ENCODE measurements at places on chromosomes 6 and 20.

GRCh38 chr6:21468461-21468860, 125.1 kb upstream of the SOX4 start:
- DNase-seq = no peak

DNA sequence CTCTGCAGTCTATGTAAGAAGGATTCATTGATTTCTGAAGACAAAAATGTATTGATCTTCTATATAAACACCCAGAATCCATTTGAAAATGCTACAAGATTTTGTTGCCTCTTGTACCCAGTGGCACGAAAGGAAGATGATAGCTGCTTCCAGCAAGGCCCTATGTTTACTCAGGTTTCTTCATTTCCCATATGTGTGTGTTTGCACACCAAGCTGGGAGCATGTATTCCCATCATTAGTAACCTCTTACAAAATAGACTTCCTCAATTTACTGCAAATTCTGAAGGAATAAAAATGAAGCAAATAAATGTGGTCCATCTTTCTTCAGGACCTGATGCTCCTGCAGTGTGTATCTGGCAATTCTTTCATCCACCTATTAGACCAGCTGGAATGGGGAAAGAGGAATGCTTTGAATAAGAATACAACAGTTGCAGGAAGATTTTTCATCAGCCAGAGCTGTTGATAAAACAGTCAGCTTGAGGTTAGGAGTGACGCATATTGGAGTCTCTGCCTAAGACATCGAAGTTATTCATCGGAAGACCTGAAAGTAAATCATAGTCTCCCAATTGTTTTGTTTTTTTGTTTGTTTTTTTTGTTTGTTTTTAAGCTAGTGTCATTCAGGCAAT, 132.3 kb downstream of the PDE7B start:
- no peak for DNase-seq

- DNase-seq = no peak
These were observed 103.2 kb downstream of the ARMC2 start for GRCh38 chr6:108951351-108951953.

DNA sequence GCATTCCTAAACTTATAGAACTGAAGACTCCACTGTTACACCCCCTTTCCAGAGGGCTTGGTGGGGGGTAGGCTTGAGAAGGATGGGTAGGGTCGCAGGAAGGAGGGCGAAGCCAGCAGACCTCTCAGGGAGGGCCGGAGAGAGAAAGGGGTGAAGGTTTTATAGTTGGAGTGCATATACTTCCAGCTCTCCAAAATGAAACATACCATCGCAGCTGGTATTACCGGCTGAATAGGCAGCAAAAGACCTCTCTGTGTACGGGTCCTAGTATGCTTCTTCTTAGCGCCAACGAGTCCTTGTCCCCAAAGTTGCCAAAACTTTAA, 1.0 kb upstream of the VGLL2 start:
- no peak for DNase-seq

GRCh38 chr6:3506200-3506599, 49.4 kb upstream of the SLC22A23 start:
- no peak for DNase-seq

- DNase-seq = no peak
These were observed 352.7 kb downstream of the SMOC2 start for GRCh38 chr6:168793649-168794048.

GRCh38 chr20:10667560-10668167, 6.1 kb downstream of the JAG1 start:
- no peak for DNase-seq

DNA sequence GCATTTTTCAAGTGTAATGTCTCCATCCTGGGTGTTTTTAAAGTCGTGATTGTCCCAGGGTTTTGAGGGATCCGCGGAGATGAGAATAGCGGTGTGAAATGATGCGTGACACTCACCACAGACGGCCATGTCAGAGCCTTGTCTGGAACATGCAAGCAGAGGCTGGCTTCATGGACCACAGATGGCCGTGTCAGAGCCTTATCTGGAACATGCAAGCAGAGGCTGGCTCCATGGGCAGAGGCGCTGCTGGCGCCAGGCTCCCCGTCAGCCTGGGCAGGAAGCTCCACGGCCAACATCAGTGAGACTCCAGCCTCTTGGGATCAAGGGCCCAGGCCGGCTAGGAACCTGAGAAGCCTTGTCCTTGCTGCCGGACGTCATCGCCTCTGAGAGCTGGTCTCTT, 7.7 kb upstream of the MRGBP start:
- DNase-seq = no peak

- no peak for DNase-seq
These were observed 175.6 kb downstream of the DTNBP1 start for GRCh38 chr6:15487262-15487661.

GRCh38 chr20:46108435-46108841, 9.7 kb upstream of the CD40 start:
- DNase-seq = no peak

GRCh38 chr6:15088904-15089568, 156.8 kb upstream of the JARID2 start:
- DNase-seq = no peak

GRCh38 chr6:44225579-44226325, 2.4 kb downstream of the SLC29A1 start:
- no peak for DNase-seq

GRCh38 chr6:53862662-53863462, 68.1 kb downstream of the LRRC1 start:
- no peak for DNase-seq

- no peak for DNase-seq
These were observed 89.2 kb upstream of the EXOC2 start for GRCh38 chr6:782141-782540.

- no peak for DNase-seq
These were observed 10.1 kb upstream of the LRFN2 start for GRCh38 chr6:40597301-40597700.

DNA sequence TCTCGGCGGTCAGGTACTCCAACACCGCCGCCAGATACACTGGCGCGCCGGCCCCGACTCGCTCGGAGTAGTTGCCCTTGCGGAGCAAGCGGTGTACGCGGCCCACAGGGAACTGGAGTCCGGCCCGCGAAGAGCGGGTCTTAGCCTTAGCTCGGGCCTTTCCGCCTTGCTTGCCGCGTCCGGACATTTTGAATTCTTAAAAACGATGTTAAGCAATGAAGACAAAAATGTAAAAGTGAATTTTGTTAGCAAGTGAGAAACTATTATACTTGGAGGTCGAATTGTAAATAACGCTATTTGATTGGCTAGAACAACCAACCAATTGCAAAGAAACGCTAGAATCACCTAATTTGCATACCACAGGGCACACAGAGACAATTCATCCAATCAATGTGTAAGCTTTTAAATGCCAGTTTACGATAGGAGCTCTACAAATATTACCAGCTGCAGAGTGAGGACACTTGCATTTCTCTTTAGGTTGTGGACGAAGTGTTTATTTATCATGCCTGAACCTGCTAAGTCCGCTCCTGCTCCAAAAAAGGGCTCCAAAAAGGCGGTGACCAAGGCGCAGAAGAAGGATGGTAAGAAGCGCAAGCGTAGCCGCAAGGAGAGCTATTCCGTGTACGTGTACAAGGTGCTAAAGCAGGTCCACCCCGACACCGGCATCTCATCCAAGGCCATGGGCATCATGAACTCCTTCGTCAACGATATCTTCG, 112.0 kb downstream of the HFE start:
- no peak for DNase-seq

DNA sequence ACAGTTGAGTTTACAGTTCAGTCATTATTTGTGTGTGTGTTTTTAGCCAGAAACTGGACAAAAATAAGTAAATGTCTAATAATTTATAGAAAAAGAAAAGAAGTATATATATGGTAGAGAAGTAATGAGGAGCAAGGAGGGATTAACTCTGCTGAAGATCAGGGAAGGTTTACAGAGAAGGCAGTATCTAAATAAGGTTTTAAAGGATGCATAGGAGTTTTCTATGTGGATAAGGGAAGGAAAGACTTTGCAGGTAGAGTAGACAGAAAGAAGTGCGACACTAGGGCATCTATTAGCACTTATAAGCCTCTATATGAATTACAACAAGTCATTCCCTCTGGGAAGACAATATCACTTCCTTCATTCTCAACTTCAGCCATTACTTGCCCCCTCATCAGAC, 34.3 kb downstream of the ISM1 start:
- no peak for DNase-seq

DNA sequence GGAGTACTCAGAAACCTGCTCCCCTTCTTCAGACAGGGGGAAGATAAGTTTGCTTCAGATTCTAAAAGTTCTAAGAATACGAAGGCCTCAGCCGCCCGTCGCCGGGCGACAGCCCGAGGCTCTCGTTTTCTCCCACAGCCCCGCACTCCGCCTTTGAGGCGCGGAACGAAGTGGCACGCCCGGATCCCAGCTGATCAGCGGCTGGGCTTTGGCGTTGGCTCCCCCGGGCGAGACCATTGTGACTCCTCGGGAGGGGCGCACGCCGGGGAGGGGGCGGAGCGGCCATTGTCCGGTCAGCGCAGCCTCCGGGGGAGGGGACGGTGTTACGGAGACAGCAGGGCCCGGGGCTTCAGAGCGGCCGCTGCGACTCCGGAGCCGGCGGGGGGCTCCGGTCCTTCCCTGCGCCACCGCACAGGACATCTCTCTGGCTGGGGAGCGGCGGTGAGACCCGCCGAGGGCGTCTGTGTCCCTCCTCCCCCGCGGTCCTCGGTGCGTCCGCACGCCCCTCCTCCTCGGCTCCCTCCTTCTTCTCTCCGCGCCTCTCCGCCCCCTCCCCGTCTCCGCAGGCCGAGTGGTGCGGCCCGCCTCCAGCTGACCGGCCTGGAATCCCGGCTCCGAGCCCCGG, at the start of gene ZFAND3:
ZFAND3 (plus strand) TSS at position 551 of the 625 bp plus-strand sequence. CDS start 219 bp downstream, outside the sequence.
- peak; percentile 86 for DNase-seq

DNA sequence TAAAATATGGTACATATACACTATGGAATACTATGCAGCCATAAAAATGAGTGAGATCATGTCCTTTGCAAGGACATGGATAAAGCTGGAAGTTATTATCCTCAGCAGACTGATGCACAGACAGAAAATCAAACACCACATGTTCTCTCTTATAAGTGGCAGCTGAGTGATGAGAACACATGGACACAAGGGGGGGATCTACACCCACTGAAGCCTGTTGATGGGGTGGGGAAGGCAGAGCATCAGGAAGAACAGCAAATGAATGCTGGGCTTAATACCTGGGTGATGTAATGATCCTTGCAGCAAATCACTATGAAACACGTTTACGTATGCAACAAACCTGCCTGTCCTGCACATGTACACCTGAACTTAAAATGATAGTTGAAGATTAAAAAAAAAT, 71.3 kb downstream of the MANEA start:
- DNase-seq = no peak

DNA sequence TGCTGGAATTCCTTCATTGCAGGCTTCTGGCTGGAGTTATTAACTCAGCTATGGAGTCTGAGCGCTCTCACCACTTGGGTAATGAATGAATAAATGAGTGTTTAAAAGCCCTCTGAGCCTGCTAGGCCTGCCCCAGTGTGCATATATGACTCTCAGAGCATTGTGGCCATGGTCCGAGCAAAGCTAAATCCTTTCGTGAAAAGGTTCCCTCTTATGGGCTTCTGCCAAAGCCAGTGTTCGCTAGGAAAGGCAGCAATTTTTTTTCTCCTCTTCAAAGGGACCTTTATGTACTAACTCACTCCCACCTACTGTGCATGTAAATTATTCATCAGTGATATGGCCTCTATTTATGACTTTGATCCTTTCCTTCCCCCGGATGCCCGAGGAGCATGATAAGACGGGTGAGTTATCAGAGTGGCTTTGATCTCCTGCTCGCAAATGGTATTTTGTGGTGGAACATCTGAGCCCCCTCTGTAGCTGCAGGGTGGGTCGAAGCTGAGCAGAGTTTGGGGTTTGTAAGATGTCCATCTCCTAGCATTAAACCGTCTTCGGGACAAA, 88.6 kb downstream of the LINC00237 start:
- no peak for DNase-seq

DNA sequence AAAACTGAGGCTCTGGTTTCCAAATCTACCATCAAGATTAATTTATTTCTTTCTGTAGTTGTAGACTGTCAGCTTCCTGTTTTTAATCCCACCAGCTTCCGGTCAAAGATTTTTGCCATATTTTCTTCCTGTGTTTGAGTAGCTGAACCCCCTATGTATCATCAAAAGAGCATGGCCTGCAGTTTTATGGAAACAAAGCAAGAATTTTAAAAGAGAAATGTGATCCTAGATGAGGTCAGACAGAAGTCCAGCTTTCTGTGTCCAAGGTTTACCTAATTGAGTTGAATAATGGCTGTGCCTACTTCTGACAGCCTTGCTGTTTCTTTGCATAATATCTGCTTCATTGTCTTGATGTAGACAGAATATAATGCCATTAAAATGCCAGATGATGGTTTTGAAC, 163.7 kb downstream of the CARMIL1 start:
- no peak for DNase-seq

- no peak for DNase-seq
These were observed 12.8 kb upstream of the SERPINB1 start for GRCh38 chr6:2854396-2854982.

DNA sequence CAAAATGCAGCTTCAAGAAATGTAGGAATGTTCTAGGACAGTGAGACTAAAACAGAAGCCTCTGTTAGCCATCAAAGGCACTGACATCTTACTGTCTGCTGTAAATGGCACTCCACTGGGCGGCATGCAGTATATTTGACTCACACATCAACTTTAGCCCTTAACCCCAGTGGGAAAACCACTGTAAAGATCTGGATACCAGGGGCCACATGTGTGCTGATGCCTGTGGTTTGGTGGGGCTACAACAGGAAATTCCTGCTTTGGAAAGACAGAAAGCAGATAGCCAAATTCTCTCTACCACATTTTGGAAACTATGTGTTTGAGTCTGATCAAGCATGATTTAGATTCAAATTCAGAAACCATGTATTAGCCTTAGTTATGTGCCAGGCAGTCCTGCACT, 4.3 kb downstream of the PFDN4 start:
- DNase-seq = no peak

DNA sequence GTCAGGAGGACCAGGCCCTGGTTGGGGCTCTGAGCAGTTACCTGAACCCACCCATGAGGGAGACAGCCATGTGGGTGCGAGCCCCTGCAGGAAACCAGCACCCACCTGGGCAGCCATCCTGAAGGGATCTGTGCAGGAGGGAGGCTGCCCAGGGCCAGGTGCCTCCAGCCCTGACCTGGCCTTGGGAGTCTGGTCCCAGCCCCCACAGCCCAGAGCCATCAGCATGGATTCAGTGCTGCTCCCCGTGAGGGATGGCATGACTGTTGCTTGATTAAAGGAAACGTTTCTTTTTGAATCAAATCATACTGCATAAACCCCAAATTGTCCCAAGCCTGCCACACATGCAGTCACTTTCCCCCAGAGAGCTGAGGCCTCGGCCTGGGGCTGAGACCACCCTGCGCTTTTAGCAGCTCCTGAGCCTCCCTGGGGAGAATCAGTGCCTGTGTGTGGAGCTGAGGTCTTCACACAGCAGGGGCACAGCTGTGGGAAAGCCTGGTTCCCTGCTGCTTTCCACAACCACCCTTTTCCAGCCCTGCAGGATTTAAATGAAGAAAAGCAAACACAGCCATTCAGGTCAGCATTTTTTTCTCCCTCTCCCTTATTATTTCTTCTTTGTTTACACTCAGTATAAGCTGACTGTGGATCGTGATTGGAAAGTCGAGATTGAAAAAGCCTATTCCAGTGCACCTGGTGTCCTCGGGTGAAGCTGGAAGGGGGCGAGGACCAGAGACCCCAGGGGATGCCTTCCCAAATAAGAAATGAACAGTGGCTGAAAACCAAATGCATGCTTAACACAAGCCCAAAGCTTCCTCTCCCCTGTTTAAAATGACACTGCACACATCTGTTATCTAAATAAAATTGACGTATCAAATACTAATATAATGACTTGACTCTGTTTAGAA, 283.9 kb downstream of the SMOC2 start:
- no peak for DNase-seq

Data from activated T-helper 1 cell treated with Interleukin-2 at 50 U/mL for 16 hours (primary cell).